ENCODE measurements at places on chromosomes 5 and 9. TPM values are rescaled to one million over a fixed set of nuclear protein-coding genes. Genes with fewer than 3 reads are reported as not detected.
A peak's percentile ranks its signal among the peaks of the same experiment; 100 is the strongest.

The RASGEF1C gene
- total RNA-seq, result not detected

The PPP3R2 gene
- not detected for total RNA-seq

The PTPRD gene
- 17.2 TPM for total RNA-seq

The KCNMB1 gene
- total RNA-seq, result 2.8 TPM

The SMIM3 gene
- total RNA-seq, result 22.0 TPM

The FGFR4 gene
- total RNA-seq, result 175 TPM

The CD274 gene
- total RNA-seq, result 13.6 TPM

The ARHGEF37 gene
- 10.5 TPM for total RNA-seq

The CARTPT gene
- total RNA-seq, result not detected

The RGS3 gene
- 87.8 TPM for total RNA-seq

The SNAPC3 gene
- 59.8 TPM for total RNA-seq

The CAMK2A gene
- total RNA-seq, result 1.1 TPM

The IFNK gene
- total RNA-seq, result not detected

The PCDHGA4 gene
- 9.4 TPM for total RNA-seq

GRCh38 chr5:137734962-137735554 is 831 bp downstream of the KLHL3 start:
- peak; percentile 44 for DNase-seq

DNA sequence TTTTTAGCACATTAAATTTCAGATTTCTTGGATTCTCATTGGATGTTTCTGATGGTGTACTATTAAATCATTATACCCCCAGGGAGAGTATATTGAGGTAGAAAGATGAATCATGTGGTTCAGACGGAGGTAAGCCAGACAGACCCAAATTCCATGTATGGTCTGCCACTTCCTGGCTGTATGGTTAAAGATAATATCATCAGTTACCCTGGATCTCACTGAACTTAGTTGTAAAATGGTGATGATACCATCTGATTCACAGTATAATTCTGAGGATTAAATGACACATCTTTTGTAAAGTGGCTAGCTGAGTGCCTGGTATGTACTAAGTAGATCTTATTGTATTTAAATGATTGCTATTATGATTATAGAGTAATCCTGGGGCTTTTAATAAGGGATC is 9.3 kb downstream of the SLC27A6 start:
- no peak for DNase-seq

- DNase-seq, result no peak
Measured at GRCh38 chr5:102760815-102761214, 5.7 kb downstream of the PAM start.

DNA sequence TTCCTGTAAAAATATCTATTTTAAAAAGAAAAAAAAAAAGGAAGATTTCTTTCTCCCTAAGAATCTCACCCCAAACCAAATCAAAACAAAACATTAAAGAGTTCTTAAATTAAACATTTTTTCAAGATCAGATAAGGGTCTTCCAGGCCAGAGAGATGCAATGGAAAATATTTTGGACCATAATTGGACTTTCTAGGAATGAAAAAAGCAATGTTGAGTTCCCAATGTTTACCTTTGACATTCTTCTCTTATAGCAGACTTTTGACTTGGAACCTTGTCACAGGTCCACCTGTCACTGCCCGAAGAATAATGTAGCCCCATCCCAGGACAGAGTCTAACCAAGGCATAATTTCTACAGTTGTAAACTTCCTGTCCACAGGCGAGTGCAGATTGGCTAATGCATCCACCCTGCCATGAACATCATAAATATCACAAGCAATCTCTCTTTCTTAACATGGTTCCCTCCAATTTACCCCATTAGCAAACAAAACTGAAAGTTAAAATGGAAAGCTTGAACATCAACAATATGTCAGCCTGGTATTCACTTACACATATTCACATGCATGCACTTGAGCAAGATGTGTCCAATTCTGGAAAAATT is 121.7 kb upstream of the ZNF366 start:
- DNase-seq, result no peak

- DNase-seq, result no peak
Measured at GRCh38 chr9:93635186-93636107, 59.1 kb downstream of the PHF2 start.

DNA sequence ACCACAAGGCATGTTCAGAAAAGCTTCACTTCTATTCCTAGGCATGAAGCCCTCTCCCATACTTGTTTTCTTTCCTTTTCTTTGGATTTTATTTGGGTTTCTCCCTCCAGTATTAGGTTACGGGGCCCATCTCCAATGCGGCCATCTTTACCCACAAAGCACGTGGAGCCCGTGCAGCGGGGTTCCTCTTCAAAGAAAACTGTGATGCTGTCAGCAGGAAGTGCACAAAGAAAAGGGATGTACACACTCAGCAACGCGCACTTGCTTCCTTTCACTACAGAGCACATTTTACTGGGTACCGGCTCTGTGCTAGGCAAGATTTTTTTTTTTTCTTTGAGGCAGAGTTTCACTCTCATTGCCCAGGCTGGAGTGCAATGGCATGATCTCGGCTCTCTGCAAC is 106.6 kb downstream of the COL23A1 start:
- DNase-seq, result no peak

DNA sequence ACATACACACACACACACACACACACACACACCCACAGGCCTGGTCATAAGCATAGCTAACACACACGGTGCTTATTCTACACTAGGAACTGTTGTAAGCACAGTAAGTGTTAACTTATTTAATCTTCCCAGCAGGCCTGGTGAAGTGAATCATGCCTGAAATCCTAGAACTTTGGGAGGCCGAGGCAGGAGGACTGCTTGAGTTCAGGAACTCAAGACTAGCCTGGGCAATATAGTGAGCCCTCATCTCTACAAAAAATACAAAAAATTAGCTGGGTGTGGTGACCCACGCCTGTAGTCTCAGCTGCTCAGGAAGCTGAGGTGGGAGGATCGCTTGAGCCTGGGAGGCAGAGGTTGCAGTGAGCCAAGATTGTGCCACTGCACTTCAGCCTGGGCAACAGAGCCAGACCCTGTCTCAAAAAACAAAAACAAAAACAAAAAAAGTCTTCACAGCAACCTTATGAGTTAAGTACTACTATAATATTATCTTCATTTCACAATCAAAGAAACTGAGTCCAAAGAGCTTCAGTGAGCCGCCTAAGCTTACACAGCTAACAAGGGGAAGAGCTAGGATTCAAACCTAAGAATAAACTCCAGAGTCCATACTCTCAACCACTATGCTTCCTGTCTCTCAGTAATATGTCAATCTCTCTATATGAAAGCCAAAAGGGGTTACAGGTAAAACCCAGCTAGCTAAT is 2.3 kb downstream of the MEGF9 start:
- no peak for DNase-seq

DNA sequence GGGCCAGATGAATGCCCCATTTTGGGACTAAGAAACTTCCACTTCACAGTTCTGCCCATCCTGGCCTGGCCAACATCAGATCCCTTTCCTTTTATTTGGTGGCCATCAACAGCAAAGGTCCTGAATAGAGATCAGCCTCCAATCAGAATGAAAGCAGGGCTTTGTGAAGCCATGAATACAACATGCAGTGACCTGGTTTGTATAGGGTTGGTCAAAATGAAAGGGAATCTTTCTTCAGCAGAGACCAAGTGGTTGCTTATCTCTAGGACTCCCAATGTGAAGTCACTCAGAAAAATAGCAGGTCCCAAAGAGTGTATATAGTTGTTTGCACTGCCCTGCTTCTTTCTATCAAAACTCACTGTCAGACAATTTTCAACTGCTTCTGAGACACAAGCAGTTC is 113.9 kb upstream of the SLC12A2 start:
- no peak for DNase-seq

DNA sequence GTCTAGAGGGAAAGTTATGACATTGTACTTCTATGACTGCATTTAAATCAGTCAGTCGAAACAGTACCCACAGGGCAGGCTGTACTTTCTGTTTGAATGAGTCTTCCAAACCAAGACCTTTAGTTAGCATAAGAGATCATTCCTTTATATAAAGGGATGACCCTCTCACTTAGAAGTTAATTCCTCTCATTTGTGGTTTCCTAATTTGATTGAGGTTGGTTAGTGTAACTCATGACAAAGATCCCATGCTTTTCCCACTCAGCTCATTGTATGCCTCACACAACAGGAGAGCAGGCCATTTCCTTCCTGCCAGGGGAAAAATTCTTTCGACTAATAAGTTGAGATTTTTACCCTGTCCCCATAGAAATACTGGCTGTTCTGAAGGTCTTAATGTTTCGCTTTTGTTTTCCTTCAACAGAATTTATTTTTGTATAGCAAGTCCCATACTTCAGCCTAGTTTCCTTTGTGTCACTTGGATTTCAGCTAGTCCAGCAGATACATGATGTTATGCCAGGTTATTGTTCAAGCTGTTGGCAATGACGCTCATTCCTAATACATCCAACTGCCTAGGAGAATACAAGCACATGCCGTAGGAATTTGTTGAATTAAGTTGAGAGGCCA is 500.7 kb downstream of the SPATA31D1 start:
- no peak for DNase-seq

GRCh38 chr5:158559066-158559465 is 540.6 kb downstream of the EBF1 start:
- no peak for DNase-seq

DNA sequence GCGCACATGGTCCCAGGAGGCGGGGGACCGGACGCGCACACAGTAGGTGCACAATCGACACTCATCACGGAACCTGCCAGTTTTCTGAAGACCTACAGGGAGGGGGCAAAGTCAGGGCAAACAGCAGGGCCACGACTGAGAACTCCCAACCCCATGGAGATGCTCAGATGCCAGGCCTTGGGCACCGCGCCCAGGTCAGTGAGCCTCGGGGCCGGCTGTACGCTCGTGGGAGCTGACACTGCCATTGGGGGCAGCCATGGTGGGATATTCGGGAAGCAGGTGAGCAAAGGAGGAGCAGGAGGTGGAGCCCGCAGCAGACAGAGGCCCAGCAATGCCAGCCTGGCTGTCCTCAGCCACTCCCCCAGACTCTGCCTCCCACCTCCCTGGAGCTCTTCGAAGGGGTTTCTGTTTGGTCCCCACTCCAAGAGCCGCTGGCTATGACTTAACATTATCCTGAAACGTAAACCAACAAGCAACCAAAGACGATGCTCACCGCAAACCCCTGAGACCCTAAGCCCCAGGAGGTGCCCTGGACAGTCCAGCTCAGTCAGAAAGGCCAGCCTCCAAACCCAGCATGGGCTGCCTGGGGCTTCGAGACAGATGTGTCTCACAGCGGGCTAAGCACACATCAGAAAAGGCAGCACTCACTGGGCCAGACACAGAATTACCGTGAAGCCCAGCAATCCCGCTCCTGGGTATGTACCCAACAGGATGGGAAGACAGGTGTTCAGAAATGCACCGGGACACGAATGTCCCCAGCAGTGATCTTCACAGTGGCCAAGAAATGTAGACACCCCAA is 78.4 kb downstream of the VAV2 start:
- DNase-seq, result no peak

DNA sequence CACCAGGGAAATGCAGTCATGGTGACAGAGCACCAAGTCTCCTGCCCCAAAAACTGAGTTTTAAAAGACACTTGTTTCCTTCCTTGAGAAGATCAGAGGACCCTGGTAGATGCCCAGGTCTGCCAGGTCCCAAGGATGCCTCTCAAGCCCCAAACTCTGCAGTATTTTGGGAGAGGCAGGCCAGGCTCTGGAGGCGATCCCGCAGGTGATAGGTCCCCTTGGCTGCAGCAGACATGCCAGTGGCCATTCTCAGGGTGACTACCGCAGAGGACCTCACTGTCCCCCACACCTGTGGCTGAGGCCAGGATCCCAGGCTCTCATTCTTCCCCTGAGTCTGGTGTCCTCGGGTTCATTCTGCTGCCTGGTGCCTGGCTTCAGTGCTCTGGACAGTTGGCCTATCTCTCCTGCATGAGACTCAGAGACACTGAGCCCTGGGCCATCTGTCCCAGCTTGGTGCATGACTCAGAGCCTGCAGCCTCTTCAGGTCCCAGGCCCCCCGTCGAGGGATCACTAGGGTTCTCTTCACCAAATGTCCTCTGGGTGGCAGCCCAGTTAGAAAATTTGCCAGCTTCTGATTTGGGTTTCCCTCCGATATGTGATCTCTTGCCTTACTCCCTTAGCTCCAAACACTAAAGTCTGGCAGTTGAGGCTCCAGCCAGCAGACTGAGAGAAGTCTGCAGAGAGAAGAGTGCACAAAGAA is 59.7 kb upstream of the GARNL3 start:
- DNase-seq, result no peak

GRCh38 chr5:176296-176823 is 14.9 kb upstream of the LRRC14B start:
- no peak for DNase-seq

DNA sequence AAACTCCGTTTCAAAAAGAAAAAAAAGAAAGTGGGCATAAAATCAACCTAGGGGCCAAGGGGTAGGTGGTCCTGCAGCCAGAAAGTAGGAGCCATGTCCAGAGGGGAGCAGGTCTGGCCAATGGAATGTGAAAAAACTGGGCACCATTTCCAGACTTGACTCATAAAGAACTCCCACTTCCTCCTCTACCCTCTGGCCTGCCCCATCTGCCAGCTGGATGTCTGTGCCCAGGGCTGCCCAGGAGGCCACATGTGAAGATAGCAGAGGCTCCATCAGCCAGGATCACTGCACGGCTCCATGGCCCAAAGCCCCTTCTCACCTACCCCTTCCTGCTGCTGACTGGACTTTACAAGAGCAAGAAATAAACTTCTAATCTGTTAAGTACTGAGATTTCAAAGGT is 42.1 kb upstream of the EEIG1 start:
- DNase-seq, result no peak

DNA sequence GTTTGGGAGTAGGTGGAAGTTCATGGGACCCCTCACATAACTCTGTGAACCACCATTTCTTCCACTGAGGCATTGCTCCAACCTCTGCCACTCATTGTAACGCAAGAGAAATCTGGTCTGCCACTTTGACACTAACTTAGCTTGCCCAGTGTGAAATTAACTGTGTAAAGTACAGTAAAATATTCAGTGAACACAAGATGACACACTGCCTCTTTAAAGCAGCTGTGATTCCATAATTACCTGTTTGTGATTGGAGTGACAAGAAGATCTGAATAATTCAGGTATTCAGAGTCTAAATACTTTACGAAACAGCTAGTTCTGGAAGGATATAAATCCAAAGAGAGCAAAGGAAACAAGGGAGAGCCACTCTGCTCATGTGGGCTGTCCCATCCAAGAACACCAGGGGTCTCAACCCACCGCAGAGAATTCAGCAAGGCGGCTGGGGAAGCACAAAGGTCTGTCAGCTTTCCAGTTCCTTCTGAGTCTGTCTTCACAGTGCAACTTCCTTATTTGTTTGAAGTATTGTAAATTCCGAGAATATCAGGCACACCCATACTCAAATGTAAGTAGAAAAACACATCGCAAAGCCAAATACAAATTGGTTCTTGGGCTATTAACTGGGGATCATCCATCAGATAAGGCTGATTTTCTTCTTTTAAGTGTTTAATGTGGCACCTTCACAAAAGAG is 86.9 kb downstream of the GNAQ start:
- DNase-seq, result peak; percentile 59

- no peak for DNase-seq
Measured at GRCh38 chr5:81750308-81751008, 439 bp downstream of the SSBP2 start.

- peak; percentile 52 for DNase-seq
Measured at GRCh38 chr5:150516011-150516410, 8.1 kb downstream of the NDST1 start.

DNA sequence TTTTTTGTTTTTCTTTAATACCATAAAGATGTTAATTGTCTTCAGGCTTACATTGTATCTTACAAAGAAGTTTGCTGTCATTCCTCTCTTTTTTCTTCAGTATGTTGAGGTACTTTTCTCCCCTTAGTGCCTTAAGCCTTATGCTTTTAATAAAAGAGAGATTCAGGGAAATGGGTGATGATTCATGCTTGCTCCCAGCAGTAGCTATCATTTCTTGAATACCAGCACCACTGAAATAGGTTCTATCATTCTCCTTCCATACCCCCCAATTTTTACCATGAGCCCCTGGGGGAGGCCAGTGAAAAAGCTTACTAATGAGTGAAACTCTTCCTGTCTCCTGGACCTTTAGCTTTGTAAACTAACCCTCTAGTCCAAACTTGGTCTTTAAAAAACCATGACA is 165.0 kb downstream of the FBXL7 start:
- no peak for DNase-seq
